ENCODE measurements at places on chromosomes 12 and 14.

- no peak for DNase-seq
Observed at GRCh38 chr12:5033883-5034282, 9.8 kb upstream of the KCNA5 start.

DNA sequence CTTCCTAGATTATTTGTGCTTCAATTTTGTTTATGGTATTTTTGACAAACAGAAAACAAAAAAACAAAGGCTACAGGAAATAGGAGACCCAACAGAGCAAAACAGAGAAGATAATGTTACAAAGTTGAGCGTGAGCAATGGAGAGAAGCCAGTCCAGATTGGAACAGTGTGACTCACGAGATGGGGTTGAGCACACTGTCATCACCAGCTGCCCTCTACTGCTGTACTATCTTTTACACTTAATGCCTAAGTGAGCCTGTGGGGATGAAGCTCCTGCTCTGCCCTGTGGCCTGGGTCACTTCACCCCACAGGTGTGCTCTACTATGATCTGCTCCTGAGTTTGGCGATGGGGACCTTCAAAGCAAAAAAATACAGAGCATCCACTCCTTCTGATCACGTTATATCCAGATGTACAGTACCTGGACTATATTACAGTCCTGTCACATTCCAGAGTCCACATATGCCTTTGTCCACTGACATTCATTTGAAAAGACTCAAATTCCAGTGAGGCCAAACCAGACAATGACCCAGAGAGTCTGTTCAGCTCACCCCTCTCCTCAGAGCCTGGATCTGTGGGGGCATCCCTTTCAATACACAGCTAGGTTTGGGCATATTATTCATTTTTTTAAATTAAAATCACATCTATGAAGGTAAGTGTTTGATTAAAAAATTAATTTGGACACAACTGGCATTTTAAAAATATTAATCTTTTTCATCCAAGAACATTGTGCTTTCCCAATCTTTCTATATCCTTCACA is 4.4 kb downstream of the IPO8 start:
- no peak for DNase-seq

DNA sequence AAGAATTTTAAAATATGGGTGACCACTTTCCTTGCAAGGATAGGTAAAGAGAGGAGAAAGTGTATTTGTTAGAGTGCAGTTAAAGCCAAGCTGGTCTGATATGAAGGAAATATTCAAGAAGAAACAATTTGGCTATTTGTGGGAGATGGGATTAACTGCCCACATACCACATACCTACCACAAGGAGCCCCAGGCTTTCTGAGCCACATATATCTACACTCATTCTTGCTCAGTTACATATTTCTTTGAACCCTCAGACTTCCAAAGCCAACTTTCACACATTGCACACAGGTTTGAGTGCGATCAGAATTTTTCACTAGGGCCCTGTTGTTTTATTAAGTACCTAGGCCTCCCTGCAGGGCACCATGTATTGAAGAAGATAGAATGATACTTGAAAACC is 330.2 kb downstream of the ZFP36L1 start:
- DNase-seq: no peak

GRCh38 chr12:52949413-52950331 is 754 bp downstream of the KRT18 start:
- no peak for DNase-seq

GRCh38 chr12:47094804-47095203 is 15.0 kb upstream of the AMIGO2 start:
- no peak for DNase-seq

GRCh38 chr14:103427485-103428443 is 42.5 kb downstream of the MARK3 start:
- no peak for DNase-seq

- DNase-seq: no peak
Observed at GRCh38 chr12:61385771-61386170, 874.4 kb upstream of the USP15 start.

DNA sequence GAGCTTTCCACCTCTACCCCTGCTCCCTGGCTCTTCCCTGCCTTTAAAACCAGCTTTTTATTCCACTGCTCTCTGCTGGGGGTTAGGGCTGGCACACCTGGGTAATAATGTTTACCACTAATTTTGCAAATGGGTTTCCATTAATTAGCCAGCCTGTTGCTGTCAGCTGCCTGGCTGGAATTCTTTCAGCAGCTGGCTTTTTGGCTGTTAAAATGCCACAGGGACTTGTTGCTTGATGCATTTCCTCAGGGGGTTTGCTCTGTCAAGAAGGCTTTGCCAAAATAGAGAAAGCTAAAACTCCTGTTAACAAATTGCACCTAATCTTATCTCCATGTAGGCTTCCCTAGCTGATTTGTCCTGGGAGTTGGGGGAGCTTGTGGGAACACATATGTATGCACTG is 51.8 kb upstream of the PSMC1 start:
- no peak for DNase-seq

- no peak for DNase-seq
Observed at GRCh38 chr12:55862286-55862685, 19.6 kb upstream of the MMP19 start.

DNA sequence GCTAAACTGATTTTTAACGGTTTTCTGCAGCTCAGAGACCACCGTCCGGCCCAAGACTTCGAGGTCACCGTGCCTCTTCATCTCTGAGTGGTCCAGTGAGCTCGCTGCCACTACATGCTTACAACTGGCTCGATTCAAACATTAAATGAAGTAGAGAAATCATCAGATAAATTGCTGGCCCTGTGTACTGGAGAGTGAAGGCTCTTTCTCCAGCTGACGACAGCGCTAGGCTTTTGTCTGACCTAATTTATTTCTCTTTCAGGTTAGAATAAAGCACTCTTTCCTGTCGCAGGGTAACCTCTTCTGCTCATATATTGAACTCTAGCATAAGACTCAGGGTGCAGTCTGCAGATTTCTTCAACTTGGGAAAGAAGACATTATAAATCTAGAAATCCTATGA is 6.4 kb downstream of the BCL11B start:
- DNase-seq: no peak

DNA sequence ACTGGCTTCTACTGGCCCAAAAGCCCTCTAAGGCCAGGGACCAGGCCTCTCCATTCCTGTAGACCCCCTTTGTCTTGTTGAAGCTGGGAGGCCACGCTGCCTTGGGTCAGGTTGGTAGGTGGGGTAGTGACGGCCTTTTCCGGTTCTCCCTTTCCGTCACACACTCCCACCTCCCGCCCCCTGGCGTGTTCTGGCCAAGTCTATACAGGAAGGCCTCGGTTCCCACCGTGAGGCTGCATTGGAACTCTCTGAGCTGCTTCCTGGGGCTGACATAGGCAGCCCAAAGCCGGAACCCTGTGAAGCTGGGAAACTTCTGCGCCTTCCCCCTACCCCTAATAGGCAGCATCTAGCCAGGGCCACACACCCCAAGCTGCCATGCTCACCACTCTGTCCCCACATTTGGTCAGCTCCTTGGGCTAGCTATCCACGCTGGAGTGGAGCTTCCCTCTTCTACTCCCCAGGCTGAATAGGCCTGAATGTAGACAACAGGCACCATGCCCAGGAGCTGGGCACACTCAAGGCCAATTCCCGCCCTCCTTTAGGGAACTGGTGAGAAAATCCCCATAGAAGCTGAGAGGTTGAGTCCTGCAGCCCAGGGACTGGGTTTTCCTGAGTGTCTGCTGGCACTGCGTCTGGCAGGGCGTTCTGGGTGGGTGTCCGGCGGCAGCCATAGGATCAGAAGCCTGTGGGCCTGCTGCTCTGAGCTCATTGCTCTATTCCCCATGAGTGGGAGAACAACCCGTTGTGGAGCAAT is 35.7 kb downstream of the RIN3 start:
- DNase-seq: no peak

GRCh38 chr12:55997535-55997859 is 421 bp downstream of the SUOX start:
- DNase-seq: no peak

DNA sequence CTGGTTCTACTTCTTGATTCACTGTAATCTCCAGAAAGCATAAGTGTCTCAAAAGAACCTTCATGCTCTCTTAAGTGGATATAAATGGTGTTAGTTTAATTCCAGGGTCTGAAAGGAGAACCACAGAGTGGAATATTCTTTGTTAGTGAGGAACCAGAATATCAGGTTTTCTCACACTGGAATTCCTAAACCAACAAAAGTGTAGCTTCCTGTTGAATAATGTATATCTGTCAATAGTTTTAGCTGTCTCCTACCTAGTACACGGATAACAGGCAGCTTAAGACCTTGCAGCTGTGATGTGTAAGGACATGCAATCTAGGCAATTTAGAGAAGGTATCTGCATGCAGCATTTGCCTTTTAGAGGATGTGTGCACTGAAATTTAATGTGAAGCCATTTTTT is 24.0 kb downstream of the LRIG3 start:
- DNase-seq: no peak

DNA sequence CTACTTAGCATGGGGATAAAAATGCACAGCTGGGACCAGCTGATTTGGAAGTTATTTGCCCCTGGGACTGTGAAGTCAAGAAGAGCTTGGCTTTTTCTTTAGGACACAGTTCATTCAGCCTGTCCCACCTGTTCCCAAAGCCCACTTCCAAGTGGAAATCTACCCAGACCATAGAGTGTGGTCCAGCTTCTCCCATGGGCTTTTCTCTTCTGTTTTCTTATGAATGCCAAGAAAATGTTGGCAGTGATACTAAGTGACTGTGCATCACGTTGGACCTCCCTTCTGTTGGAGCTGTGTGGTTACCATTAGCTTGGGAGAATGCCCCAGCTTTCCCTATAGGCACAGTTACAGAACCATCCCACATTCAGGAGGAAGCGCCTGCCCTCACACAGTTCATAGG is 89.4 kb downstream of the NT5DC3 start:
- DNase-seq: no peak

DNA sequence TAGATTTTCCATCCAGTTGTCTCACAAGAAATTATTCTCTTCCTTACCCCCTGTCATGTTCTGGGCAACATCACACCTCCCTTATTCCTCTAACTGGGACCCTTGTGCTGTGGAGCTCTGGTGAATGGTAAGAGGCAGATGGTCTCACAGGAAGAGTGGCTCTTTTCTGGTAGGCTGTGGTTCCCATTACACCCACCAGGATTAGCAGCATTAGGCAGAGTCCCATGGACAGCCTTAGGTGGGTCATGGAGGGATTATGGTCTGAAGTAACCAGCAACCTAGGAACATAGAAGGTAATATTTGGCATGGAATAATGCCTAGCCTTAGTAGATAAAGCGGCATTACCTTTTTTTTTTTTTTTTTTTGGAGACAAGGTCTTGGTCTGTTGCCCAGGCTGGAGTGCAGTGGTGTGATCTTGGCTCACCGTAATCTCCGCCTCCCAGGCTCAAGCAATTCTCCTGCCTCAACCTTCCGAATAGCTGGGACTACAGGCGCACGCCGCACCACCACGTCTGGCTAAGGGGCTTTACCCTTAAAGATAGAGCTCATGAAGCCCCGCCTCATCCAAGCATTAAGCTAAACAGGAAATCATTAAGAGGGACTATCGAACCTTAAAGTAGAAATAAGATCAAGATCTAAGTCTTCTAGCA is 4.0 kb downstream of the C14orf119 start:
- no peak for DNase-seq

DNA sequence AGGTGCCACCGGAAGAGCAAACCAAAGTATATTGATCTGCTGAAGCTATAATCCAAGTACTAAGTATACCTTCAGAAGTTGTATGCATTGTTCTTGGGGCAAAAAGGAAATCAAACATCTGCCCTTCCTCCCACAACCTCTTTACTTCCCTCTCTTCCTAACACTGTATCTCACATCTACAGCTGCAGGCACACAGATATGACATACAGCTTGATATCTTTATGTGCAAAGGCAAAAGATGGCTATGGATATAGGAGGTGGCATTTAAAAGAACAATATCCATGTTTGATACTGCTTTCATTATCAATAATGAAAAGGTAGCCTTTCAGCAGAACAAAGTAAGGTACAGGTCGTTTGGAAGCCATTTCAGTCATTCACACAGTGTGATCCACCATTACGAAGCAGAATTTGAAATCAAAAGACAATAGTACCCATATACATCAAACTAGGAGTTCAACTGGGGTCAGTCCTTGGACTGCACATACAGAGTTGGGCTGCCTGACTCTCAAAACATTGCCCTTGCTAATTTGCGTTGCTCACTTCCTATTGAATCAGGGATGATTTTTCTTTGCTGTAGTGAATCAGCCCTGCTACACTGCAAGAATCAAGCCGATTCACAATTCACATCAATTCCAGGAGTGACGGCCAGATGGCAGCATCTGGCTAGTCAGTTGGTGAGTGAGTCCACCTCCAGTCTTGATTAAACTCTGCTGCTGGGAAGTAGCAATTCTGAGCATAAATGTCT is 8.9 kb downstream of the ANG start:
- peak; percentile 34 for DNase-seq

DNA sequence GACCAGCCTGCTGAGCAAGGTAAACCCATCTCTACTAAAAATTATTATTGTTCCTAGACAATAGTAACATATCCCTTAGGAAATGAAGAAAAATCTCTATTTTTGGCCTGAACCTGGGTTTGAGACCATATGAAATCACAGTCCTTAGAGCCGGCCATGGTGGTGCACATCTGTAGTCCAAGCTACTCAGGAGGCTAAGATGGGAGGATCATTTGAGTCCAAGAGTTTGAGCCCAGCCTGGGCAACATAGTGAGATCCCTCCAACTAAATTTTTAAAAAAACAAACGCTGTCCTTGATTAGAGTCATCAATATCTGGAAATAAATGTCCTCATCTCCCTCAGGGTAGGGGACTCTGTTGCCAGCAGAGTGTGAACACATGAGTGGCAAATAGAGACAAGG is 34.6 kb downstream of the RPS29 start:
- no peak for DNase-seq

GRCh38 chr12:129676411-129676810 is 227.4 kb downstream of the TMEM132D start:
- DNase-seq: no peak

- no peak for DNase-seq
Observed at GRCh38 chr14:103393676-103394626, 8.7 kb downstream of the MARK3 start.

DNA sequence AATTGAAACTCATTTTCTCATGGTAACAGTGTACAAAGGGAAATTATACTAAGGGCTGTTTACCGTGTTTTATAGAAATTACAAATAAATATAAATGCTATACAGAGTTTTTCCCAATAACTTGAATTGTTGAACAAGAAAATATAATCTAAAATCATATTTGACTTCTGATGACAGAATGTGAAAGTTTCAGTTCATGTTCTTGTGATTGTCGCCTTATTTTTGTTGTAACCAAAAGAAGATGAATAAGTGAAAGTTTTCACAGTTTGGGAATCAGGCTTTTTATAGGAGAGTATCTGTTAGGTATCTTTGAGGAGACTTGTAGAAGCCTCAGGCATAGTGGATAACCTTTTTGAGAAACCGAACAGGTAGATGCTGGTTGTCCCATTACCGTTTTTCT is 28.1 kb downstream of the ANO6 start:
- no peak for DNase-seq

- no peak for DNase-seq
Observed at GRCh38 chr12:124555168-124556073, 12.0 kb downstream of the NCOR2 start.

- DNase-seq: no peak
Observed at GRCh38 chr12:124856132-124856841, 7.4 kb downstream of the SCARB1 start.
